ENCODE measurements at places on chromosomes 5 and 9.

GRCh38 chr9:103913899-103914298 lies 180.2 kb upstream of the SMC2 start:
- no peak for DNase-seq

DNA sequence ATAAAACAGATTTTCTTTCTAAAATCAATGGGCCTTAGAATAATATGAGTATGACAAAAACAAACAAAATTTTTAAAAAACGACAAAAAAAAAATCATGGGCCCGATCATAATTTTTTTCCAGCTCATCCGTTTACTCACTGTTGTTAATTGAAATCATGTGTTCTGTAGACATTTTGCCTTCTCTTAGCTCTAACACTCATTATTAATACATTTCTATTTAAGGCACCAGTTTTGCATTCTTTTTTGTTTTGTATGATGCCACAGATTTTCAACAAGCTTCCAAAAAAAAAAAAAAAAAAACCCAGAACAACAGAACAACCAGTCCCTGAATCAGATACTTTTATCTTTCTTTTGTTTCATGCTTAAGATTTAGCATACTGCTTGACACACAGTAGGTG lies 86.4 kb downstream of the PRLR start:
- DNase-seq, result no peak

GRCh38 chr5:41309275-41309674 lies 95.9 kb upstream of the C6 start:
- DNase-seq, result no peak

DNA sequence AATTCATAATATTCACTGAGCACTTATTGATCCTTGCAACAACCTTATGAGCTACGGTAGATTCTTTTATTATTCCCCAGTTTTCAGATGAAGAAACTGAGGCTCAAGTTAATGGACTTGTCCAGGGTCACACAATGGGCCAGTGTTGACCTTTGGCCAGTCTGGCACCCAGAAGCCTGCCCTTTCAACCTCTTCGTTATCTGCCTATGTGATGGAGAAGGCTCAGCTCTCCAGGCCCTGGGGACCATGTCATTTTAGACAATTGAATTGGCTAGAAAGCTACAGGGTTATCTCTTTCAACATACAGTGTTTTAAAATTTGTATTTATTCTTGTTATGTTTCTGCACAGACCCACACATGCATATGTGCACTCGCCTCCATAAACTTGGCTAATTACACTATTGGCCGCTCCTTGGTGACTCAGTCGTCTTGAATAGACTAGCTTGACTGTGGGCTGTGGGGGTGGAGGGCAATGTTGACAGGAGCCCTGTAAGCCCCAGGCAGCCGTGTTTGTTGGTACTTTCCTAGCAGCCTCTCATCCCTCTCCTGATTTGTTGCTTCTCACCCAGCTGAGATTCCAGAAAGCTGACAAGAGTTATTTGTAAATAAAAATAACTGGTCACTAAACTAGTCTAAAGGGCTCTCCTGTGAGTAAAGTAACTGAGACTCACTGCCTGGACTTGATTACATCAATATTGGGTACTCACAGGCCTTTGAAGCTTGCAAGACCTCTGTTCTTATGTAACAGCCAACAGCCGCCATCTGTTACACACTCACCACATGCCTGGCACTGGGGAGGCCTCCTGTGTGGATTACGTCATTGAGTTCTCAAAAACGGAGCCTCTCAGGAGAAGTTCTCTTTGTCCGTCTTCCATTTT lies 8.5 kb upstream of the ANGPTL2 start:
- no peak for DNase-seq

DNA sequence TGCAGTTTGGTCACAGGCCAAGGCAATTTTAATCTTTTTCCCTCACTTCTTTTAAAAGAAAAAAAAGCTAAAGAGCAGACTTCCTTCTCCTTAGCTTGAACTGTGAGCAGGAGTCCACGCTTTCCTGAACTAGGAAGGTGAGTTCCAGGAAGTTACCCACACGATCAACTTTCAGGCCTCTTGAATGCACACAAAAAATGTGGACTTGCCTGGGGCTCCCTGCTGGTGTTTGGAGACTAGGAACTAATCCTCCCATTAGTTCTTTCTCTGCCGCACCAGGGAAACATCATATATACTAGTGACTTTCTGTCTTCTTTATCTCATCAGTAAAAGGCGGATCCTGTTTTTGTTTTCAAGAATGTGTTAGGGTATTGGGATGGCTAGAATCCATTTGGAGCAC lies 240.0 kb downstream of the GOLPH3 start:
- DNase-seq, result no peak

- no peak for DNase-seq
Measured at GRCh38 chr9:76562511-76562911, 103.5 kb downstream of the GCNT1 start.

DNA sequence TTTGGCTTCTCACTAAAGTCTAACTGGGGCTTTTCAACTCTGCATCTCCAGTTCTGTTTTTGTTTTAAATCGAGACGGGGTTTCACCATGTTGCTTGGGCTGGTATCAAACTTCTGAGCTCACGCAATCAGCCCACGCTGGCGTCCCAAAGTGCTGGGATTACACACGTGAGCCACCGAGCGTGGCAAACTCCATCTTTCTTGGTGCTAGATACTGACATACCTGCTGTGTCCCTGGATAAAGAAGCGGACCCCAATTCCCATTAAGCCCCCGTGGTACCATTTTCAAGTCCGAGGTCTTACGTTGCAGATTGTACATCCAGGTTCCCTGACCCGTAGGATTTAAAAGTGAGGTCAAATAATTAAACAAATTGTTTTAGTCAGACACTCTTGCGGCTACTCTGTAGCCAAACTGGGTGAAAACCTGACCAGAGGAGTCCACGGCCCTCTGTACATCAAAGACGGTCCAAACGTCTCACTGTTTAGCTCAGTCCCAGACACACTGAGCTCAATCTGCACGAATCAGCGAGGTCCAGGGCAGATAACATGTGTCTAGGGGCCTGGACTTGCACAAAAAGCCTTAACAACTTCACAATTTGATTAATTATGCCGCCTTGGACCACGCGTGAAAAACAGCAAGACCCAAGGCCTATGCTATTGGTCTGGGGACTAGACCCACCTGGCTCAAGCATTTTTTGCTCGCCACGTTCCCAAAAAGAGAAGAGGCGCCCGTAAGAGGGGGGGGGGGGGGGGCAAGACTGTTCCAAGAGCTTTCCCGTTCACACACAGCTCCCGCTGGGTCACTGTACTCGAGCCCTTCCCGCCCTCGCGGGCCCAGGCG lies 727 bp upstream of the DNAJA1 start:
- DNase-seq, result no peak

GRCh38 chr9:71822935-71823334 lies 54.6 kb upstream of the CEMIP2 start:
- DNase-seq, result no peak

GRCh38 chr5:655406-655805 lies 37.7 kb downstream of the TPPP start:
- DNase-seq, result no peak

- no peak for DNase-seq
Measured at GRCh38 chr5:107563959-107564544, 106.7 kb downstream of the EFNA5 start.

DNA sequence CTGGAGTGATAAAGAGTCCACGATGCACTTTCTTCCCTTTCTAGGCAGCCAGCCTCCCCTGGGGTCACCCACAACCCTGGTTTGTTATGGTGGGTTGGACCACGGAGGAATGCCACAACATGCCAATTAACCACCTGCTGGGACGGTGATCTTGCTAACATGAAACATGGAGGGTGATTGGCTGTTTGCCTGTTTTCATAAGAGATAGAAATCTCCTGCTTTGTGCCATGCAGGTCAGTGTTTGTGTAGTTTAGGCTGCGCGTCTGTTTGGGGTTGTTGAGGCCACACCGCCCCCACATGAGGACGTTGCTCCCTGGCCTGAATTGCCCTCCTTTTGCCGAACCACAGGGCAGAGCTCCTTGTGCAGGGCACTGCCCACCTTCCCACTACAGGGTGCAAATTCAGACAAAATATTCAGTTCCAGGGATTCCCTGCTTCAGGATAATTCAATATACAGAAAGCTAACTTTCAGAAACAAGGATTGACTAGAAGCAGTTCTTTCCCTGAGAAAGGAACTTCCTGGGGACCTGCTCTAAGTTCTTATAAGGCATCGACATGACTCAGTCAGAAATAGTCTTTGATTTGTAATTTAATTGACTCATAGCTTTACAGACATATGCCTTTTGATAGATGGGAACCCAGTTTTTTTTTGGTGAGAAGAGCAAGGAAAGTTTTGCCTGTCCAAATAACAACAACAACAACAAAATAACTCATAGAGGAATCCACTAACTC lies 427.6 kb downstream of the GADD45G start:
- no peak for DNase-seq

GRCh38 chr5:106136061-106136460 lies 1534.7 kb downstream of the EFNA5 start:
- no peak for DNase-seq

GRCh38 chr9:134895908-134896833 lies 15.6 kb downstream of the FCN2 start:
- DNase-seq, result no peak

DNA sequence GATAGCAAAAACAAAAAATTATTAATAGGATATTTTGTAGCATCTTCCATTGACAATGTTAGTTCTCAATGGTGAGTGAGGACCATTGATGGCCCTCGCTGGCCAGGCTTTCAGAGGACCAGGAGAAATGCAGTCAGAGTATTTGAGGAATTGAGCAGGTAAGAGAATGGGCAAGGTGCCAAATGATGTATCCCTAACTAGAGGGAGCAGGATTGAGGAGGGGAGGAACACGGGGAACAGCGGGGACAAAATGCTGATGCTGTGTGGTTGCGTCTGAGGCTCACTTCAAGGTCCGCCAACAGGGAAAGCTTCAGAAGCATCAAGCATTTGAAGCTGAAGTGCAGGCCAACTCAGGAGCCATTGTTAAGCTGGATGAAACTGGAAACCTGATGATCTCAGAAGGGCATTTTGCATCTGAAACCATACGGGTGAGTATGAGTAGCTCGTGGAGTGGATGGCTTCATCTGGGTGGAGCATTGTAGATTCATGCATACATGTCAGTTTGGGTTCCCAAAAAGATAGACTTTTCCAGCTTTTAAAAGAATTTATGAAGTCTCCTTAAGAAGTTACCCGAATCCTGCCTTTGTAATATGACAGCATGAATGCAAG lies 16.2 kb downstream of the SPTAN1 start:
- no peak for DNase-seq

- DNase-seq, result no peak
Measured at GRCh38 chr5:36033047-36033446, 33.6 kb downstream of the UGT3A2 start.

DNA sequence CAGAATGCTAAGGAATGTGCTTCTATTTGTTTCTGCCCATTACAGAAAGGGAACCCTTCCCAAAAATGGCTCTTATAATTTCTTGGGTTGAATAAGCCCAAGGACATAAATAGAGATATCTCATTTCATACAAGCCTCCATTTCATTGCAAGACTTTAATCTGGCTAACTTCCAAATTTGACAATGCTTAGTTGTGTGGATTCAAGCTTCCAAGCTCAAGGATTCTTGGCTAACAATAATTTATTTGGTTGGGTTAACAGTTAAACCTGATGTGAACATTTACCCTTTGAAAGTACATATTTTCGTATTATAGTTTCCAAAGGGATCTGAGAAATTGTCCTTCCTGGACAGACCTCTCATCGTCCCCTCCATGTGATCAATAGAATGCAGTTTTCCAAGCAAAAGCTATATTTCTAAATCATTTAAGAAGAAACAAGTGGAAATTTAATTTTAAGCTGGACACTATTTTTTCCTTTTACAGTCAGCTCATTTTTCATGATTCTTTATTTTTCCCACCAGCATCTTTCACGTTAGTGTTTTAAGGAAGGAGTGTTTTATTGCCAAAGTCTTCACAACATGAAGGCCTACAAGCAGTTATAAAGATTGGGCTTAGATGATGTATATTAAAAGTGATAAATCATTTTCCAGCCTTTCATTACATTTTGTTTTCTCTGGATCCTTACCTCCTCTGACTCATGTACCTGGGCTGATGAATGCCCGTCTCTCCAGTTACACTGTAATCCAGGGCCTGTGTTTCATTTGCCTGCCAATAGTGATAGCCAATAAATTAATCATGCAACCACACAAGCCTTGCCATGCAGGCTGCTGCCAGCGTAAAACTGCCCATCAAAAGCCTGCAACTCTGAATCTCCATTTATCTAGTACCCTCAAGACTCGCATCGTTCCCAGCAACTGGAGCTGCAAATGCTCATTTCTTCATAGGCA lies 176.7 kb downstream of the NTRK2 start:
- no peak for DNase-seq

GRCh38 chr9:389159-389558 lies 174.5 kb downstream of the DOCK8 start:
- no peak for DNase-seq

- DNase-seq, result no peak
Measured at GRCh38 chr5:102307232-102307631, 11.1 kb upstream of the SLCO4C1 start.

GRCh38 chr5:140228364-140228837 lies 53.4 kb downstream of the CYSTM1 start:
- DNase-seq, result no peak

DNA sequence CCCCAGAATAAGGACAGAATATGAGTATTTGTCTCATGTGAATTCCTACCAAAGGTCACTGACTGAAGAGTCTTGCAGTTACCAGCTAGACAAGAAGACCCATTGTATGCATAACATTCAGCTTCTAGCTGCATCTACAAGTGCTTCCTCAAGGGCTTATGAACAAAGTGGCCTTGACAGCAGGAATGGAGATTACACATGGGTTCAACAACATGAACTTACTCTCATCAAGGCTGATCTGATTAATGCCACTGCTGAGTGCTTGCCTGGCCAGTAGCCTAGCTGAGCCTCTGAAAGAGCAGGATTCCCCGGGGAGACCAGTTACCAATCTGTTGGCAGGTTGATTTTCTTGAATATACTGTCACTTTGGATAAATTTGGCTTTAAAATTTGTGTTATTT lies 76.7 kb upstream of the CHD1 start:
- DNase-seq, result no peak

- no peak for DNase-seq
Measured at GRCh38 chr5:13357929-13358328, 586.6 kb downstream of the DNAH5 start.

DNA sequence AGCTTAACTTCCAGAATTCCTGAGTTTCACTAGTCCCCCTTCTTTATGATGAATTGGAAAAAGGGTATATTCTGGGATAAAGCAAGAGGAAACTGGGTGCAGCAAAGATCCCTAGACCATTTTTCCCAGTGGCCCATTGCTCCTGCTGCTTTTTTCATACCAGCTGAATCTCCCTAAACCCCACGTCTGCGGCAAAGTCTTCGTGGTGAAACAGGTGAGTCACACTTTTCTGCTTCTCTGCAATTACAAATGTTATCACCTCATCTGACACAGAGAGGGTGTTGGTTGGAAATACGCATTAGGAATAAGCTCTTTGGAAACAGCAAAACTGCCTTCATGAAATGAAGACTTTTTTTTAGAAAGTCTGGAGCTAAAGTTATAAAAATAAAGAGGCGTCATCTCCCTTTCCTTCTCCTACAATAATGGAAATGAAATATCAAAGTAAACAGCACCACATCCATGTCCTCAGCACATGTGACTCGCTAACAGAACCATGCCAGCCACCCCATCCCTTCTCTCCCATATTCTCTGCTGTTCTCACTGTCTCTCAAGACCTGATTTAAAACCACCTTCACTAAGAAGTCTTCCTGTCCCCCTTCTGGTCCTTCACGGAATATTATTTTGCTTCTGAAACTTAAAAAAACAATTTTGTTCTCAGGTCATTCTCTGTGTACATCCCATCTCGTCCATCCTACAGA lies 39.5 kb upstream of the GLRX start:
- no peak for DNase-seq

- no peak for DNase-seq
Measured at GRCh38 chr5:121218086-121218485, 633.6 kb upstream of the FTMT start.

Data from activated T-helper 1 cell treated with Interleukin-2 at 50 U/mL for 16 hours (primary cell).